Dorsolateral prefrontal cortex (tissue), 122 donors: ENCODE measurements at places on chromosomes 5 and 9. TPM values are rescaled to one million over a fixed set of nuclear protein-coding genes. Genes with fewer than 3 reads are reported as not detected.

DNA sequence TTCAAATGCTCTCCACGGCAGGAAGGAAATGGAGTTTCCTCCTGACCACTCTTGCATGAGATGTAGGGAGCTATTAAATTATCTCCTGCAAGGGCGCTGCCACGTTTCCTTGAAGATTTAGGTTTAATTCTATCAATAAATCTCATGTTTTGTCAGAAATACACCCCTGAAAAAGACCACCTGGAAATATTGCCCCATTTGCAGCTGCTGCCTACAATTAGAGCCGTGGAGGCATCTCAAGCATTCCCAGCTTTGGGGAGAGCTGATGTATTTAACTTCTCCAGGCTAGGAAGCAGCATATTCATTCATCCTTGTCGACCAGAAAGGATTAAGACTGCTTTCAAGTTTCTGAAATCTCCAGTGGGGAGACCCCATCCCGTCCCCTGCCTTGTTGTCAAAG, 40.5 kb downstream of the CCNJL start:
- DNase-seq, result no peak

GRCh38 chr5:74367934-74368333, 272.6 kb downstream of the ENC1 start:
- DNase-seq, result no peak

Gene F2RL2
- 0.37 TPM for total RNA-seq

GRCh38 chr5:22023784-22024183, 829.4 kb downstream of the CDH12 start:
- no peak for DNase-seq

GRCh38 chr9:11546231-11546630, 933.4 kb upstream of the PTPRD start:
- DNase-seq, result no peak

Gene ADAMTS13
- total RNA-seq, result 10.4 TPM

GRCh38 chr5:176830995-176831423, 20.6 kb downstream of the UNC5A start:
- no peak for DNase-seq

- DNase-seq, result no peak
These were observed 1.8 kb upstream of the PAXX start for GRCh38 chr9:136990242-136990911.

DNA sequence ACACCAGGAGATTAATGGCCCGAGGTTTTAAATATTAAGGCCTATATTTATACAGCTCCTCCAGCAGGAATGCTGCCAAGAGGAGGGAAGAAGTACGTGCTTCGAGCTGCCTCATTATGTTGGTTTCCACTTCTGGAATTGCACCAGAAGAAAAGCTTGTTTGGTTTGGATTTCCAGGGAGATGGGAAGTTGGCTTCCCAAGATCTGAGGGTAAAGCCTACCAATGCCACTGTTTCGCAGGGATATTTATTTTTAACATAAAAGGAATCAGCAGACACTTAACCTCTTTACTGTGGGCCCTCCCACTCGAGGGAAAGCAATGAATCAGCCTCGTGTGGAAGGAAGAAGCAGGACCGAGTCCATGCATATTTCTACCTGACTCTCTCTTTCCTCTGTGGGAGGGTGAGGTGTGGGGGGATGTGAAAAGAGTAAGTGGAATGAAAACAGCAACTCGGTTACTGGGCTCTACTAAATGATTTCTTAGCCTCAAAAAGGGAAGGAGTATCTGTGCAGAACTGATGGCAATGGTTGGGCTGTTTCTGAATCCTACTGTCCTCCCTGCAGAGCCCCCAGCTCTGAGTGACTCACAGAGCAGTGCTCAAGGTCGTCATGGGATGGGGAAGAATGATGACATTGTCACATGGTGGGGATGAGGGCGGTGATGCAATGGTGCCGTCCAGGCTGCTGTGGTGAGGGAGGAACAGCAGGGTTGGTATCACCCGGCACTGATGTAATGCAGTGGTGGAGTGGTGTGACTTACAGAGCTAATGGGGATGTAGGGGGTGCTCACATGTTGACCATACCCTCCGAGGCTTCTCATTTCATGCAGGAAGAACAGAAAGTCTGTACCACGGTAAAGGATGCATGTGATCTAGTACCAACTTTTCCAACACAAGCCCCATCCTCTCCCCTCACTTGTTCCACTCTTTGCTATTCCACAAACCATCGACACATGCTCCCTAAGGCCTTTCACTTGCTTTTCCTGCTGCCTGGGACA, 215.0 kb upstream of the PANK3 start:
- DNase-seq, result peak; percentile 50

Gene SPAG8
- 14.9 TPM for total RNA-seq

DNA sequence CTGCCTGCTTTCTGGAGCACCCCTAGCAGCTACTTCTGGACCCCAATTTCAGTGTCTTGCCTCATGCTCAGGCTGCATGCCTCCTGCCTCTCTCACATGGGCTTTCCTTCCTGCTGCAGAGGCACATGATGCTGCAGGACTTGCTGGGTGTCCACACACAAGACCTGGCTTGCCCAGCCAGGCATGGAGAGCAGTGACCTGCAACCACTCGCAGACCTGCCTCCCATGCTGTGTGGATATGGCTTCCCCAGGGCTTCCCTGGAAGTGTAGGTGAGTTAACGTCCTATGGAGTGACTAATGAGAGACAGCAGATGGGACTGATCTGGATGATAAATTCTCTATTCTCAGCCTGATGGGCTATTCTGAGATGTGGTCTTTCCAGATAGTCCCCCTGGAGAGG, 53.2 kb upstream of the SMIM32 start:
- no peak for DNase-seq

DNA sequence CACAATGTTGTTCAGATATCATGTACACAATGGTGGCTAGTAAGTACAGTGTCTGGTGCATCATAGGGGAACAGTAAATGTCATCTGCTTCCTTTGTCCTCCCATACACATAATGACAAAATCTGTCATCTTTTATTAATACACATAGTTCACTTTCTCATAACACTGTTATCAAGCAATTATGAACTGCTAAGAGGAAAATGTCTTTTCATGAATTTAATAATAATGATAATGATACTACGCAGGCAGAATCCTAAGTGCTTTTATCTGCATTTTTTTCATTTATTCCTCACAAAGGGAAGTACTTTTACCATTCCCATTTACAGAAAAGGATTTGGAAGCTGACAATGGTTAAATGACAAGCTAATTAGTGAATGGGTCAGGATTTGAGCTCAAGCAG, 35.7 kb downstream of the DPYSL3 start:
- DNase-seq, result no peak

Gene FOXD4L4
- total RNA-seq, result 3.1 TPM

Gene PCDHA4
- 3.9 TPM for total RNA-seq

GRCh38 chr5:125815-126214, 33.8 kb downstream of the PLEKHG4B start:
- no peak for DNase-seq

DNA sequence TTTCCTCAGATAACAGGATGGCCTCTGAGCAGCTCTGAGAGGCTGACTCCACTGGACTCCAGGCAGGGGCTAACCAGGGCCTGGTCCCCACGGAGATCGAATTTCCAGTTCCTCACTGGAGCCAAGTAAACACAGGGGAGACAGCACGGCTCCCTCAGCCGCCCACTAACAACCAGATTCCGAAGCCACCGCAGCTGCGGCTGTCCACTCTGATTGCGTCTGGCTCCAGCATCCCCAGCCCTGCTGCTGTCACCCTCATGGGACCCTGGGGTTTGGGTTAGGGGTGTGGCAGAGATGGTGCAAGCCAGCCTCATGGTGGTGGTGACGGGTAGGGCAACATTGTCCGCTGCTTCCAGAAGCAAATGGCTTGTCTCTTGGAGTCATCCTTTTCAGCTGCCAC, 172.6 kb downstream of the RGS3 start:
- DNase-seq, result peak; percentile 15

DNA sequence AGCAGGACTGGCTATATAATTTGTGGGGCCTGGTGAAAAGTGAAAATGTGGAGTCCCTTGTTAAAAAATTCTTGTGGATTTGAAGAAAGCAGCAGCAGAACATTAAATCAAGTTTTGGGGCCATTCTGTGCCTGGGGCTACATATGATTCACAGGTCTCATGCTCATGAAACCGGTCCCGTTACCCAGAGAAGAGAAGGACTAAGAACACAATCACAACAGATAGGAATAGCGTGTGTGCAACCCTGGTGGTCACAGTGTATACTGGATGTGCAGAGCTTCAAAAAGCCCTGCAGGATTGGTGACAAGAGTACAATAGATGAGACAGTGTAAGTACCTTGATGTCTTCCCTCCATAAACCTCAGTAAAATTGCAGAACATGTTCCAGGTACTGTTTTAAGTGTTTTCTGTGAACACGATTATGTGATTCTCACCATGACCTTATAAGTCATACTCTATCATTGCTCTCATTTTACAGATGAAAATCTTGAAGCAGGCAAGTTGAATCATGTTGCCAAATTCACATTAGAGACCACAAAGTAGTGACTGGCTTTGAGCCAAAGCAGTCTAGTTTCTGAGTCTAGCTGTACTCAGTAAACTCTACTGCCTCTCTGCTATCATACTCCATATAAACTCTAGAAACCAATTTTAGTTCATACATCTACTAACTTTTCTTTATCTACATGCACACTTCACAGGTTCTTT, 636.5 kb downstream of the TAF11L14 start:
- DNase-seq, result no peak

Gene FABP6
- 8.9 TPM for total RNA-seq

Gene SLC6A19
- total RNA-seq, result not detected
